ENCODE measurements at places on chromosomes 3 and 15.

DNA sequence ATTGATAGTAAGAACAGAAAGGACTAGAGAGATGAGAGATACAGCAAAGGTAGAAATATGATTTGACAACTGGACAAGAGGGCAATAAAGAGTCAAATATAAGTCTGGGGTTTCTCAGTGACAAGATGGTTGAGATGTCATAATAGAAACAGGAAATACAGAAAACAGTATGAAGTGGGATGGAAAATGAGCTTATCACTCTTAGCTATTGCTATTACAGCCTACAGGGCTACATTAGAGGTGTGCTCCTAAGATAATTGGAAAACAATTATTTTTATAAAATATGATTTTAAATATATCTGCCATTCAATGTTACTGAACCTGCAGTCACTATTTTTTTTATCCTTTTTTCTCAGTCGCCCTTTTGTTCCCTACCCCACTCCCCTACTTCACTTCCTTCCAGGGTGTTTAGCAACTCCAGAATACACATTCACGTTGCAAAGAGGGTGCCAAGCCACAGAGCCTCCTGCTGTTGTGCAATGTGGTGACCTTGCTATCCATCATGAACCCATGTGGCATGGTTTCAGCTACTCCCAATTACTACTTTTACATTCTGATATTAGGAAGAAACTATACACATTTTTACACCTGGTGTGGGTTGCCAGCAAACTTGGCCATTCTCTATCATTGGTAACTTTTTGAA lies 6.0 kb downstream of the NRG4 start:
- DNase-seq = no peak

- peak; percentile 23 for DNase-seq
Observed at GRCh38 chr3:126961191-126961790, 21.6 kb upstream of the PLXNA1 start.

- DNase-seq = no peak
Observed at GRCh38 chr3:56742887-56743286, 58.9 kb downstream of the ARHGEF3 start.

- no peak for DNase-seq
Observed at GRCh38 chr15:67701669-67702068, 123.6 kb upstream of the SKOR1 start.

DNA sequence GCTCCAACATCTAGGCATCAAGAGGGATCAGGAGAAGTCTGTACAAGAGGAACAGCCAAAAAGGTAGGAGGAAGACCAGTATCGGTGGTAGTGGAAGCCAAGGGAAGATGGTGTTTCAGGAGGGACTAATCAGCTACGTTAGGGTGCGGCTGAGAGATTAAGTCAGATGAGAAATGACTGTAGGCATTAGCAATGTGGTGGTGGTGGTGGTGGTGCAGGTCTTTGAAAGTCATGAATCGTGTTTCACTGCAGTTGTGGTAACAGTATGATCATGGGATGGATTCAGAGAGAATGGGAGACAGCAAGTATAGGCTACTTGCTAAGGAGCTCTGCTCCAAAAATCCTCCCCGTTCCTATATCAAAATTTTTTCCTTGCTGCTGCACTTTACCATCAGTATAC lies 35.5 kb downstream of the ASTE1 start:
- no peak for DNase-seq

- no peak for DNase-seq
Observed at GRCh38 chr3:8767667-8768363, 1.6 kb downstream of the OXTR start.

DNA sequence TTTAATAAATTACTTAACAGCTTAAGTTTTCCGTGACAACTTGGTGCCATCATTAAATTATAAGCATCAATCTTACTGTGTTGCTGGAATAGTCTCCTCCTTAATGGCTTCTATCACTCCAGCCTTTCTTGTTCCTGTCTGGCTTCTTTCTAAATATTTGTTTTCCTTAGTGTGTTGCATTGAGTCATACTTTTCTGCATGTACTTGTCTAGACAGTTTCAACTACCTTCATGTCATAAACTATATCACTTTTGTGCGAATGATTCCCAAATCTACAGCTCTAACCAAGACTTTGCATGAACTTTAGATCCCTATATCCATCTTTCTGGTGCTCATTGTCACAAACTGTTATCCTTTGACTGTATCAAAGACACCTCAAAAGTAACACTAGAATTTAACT lies 78.4 kb downstream of the AKAP13 start:
- DNase-seq = no peak

DNA sequence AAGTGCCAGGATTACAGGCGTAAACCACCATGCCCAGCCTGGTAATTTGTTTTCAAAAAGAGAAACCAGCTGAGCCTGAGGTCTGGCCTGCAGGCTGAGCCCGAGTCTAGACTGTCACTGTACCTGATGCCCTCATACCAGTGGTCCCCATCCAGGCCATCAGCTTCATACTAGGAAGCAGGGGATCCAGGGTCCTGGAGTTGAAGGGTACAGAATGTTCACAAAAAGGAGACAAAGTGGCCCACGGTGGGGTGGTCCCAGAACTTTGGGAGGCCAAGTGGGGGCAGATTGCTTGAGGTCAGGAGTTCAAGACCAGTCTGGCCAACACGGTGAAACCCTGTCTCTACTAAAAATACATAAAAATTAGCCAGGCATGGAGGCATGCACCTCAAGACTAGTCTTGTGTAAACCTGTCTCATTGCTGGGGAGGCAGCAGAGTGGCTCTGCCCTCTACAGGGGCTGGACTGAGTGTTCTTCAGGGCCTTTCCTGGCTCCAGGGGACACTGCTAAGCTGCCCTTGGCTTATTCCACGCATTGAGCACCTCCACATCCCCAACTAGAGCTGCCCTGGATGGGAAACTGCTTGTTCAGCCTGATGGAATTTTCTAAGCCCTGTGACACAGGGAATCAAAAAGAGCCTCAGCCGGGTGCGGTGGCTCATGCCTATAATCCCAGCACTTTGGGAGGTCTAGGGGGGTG lies 7.9 kb upstream of the HHATL start:
- peak; percentile 25 for DNase-seq

DNA sequence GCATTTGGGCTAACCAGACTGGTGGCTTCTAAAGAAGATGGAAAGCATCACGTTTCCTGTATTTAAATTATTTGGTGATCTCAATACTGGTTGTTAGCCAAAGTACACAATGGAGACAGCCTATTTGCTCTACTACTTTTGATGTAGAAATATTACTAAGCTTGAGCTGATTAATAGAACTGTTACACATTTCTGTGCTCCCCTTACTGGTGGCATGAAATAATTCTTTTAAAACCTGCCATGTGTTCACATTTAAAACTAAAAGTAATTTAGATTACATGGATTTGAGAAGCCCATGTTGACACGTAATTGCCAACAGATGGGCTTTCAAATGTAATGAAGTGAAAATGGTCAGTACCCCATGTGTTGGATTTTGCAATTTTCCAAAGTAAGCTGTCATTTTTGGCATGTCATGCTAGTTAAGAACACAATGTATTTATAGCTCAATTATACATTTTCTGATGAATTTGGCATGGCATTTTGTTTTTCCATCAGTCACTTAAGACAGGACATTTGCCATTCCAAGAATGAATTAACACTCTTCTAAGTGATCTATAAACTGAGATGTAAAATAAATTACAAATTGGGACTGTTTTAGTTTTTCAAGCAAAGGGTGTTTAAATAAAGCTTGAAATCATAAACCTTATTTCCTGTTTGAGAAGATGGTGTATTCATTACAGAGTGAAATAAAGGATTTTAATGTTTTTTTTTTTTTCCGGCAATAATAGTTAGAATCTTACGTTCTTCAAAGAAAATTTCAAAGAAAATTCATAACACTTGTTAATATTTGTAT lies 10.8 kb upstream of the RARRES1 start:
- DNase-seq = no peak

GRCh38 chr3:196654006-196654734 lies 14.7 kb downstream of the NRROS start:
- no peak for DNase-seq

- no peak for DNase-seq
Observed at GRCh38 chr3:100401674-100402041, 319 bp downstream of the LNP1 start.

DNA sequence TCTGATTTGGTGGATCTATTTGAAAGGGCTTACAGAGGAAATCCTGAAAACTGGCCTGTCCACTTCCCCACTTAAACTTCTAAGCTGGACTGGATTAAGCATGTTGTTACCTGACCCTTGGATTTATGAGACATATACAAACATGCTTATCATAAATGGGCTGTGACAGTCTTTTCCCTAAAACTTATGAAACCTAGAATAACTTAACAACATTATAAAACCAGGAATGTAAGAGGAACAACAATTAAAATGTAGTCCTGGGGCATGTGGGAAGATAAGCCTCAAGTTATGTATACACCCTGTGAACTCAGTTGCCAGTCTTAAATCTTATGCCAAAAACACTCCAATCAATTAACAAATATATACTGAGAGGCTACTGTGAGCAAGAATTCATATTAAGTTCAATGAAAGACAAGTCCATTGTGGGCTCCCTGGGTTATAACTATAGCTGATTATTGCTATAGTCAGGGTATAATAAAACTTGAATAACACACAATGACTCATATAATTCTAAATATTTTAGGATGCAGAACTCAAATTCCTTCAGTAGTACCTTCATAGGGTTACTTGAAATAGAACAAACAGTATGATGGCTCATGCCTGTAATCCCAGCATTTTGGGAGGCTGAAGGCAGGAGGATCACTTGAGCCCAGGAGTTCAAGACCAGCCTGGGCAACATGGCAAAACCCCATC lies 87.2 kb upstream of the PPIB start:
- no peak for DNase-seq

DNA sequence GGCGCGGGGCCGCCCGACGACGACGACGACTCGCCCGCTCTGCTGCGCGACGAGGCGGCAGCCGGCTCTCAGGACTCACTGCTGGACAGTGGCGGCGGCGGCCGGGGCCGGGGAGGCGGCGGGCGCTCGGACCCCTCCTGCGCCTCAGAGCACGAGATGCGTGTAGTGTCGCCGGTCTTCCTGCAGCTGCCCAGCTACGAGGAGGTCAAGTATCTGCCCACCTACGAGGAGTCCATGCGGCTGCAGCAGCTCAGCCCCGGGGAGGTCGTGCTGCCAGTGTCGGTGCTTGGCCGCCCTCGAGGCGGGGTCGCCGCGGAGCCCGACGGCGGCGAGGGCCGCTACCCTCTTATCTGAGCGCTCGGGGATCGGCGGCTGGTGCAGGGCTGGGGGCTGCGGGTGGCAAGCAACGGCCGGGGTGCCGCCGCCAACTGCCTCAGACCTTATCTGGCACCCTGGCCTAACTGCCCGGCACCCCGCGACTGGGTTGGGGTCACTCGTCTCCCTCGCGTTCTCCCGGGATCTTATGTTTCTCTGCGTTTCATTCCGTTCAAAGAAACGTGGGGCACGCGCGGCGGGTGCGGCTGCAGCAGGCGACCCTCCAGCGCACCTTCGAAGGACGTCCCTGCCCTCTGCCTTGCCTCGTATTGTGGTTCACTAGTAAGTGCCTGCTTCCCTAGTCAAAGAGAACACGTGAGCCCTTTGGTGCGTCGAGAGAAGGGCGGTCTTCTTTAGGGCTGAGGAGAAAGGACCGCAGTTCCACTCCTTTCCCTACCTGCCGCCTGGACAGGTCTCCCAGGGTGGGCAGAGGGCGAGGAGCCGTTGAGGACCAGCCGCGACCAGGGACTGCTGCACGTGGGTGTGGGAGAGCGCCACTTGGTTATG lies 1.0 kb downstream of the C3orf80 start:
- no peak for DNase-seq

DNA sequence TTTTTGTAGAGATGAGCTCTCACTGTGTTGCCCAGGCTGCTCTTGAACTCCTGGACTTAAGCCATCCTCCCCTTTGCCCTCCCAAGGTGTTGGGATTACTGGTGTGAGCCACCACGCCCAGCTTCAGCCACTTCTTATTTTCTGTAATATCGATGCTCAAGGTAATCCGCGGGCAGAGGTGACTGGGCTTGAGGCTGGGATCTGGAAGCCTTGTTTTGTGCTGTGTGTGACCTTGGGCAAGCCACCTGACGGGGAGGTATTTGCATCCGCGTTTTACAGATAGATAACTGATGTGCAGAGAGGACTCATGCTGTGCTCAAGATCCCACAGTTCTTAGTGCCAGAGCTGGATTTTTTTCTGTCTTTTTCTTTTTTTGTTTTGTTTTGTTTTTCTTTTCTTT lies 27.8 kb upstream of the SEMA4B start:
- no peak for DNase-seq

GRCh38 chr3:196049653-196050052 lies 32.2 kb downstream of the TFRC start:
- no peak for DNase-seq

GRCh38 chr15:51186181-51186705 lies 91.5 kb upstream of the TNFAIP8L3 start:
- no peak for DNase-seq

DNA sequence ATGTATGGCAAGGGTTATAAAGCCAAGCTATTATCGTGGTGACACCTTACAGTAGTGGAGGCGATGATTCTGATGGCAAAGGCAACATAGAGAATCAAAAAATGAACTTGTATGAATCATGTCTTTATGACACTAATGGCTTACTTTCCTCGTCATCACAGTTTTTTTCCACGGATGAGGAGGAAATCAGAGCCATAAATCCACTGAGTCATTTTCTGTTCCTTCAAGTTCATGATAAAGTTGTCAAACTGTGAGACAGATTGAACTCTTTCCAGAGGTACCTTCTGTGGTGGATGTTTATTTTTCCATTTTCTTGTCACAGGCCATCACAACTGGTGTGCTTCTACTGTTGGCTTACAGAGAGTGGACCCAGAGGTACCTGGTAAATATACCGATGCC lies 8.5 kb downstream of the TMEM212 start:
- DNase-seq = no peak

DNA sequence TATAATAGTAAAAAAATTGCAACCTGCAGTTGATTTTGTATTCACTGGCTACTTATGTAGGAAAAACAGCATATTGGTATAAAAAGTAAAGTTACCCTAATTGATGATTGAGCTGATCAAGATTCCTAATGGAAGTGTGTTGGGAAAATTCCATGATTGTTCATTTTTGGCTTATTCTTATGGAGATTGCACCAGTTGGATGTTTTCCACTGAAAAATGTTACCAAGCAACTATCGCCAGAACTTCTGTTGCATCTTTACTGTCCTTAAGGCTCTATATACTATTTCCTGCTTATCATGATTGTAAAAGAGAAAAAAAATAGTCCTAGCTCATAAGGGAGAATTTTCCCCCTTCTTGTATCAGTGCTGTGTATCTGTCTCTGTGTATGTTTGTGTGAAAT lies 48.6 kb downstream of the SLC25A26 start:
- DNase-seq = no peak
